Stimulated activated CD4-positive, alpha-beta T cell treated with anti-CD3 and anti-CD28 coated beads, Interleukin-2, amount 100 ng/mL, for 24 hours (primary cell): ENCODE measurements at places on chromosomes 13 and 19.
A peak's percentile ranks its signal among the peaks of the same experiment; 100 is the strongest.

DNA sequence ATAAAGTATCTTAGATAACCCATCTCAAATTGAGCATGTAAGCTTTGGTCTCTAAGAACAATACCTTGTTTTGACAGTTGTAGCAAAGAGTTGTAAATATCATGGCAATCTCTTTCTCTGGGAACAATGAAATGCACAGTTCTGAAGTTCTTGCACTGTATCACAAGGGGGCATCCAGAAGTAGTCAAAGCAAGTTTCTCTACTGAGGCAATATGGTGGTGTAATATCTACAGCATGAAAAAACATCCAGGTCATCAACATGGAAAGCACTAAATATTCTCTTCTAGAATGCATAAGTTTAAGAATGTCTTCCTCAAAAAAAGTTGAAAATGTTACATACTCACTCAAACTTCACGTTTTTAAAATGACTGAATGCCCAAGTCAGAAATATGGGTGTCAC, 19.6 kb downstream of the MTMR6 start:
- DNase-seq = no peak

- no peak for DNase-seq
Observed at GRCh38 chr19:5590151-5590864, 22.6 kb upstream of the TINCR start.

DNA sequence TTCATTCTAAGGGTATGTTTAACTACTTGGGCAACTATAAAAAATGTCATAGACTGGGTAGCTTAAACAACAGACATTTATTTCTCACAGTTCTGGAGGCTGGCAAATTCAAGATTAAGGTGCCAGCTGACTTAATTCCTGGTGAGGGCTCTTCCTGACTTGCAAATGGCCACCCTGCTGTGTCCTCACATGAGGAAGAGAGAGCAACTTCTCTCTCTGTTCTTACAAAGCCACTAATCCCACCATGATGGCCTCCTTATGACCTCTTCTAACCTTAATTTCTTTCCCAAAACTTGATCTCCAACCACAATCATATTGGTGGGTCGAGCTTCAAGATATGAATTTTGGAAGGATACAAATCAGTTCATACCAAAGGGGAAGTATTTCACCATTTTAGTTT, 399.0 kb downstream of the DCT start:
- no peak for DNase-seq

GRCh38 chr13:101053301-101054093, 362.8 kb downstream of the NALCN start:
- DNase-seq = no peak

- DNase-seq = no peak
Observed at GRCh38 chr13:44435919-44436510, 62.4 kb downstream of the SERP2 start.

DNA sequence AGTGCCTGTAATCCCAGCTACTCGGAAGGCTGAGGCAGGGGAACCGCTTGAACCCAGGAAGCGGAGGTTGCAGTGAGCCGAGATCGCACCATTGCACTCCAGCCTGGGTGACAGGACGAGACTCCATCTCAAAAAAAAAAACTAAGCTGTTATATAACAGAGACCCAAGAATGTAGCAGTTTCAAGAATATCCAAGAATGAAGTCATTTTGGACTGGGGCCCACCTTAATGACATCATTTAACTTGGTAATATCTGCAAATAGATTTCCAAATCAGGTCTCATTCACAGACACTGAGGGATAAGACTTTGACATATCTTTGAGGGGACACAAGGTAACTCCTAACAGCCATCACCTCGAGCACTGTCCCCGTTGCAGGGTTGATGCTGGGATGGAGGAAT, 36.5 kb upstream of the MRI1 start:
- DNase-seq = no peak

DNA sequence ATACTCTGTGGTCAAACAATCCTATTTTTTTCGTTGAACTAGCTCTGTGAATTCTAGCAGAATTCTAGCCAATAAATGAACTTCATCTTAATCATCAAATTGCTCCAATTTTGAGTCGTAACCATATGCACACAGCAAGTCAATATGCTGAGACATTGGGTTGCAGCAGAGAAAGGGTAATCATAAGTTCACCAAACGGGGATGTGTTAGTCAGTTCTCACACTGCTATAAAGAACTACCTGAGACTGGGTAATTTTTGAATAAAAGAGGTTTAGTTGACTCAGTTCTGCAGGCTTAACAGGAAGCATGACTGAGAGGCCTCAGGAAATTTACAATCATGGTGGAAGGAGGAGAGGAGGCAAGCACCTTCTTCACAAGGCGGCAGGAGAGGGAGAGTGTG, 67.7 kb upstream of the ABCC4 start:
- no peak for DNase-seq

DNA sequence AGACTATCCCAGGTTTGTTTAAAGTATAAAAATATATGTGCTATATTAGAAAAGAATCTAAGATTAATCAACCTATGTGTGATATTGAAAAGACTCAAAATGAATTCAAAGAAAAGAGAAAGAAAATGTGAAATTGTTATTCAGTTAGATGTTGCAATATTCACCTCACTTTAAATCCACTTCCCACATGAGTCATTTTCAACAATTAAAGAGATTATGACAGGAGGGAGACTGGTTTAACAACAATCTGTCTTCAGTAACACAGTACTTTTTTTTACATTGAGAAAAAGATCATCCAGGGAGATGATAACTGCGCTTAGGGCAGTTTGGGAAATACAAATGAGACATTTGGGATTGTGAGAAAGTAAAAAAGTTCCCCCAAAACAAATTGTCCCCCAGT, 1246.2 kb downstream of the SLITRK1 start:
- no peak for DNase-seq

DNA sequence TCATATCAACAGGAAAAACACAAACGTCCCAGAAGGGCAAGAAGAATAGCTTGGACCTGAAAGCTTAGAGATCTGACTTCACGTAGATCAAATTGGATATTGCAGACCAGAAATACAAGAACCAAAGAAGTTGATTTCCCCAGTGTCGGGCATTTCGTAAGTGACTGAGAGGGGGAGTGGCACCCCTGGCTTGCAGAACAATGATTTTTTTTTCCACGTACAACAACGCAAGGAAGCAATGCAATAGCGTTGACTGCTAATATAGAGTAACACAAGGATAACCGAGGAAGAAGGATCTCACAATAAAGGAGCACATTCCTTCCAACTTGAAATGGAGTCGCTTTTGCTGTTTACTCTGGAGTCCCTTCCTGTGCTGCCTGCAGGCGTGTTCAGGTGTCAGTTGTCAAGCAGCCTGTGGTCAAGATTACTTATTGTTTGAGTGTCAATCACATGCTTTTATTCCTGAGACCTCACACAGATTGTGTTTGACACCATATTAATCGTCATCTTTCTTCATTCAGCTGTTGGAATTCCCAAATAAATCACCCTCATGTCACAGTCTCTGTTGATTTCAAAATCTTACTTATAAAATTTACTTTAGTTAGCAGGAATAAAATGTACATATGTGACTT, 139.4 kb downstream of the FREM2 start:
- no peak for DNase-seq

DNA sequence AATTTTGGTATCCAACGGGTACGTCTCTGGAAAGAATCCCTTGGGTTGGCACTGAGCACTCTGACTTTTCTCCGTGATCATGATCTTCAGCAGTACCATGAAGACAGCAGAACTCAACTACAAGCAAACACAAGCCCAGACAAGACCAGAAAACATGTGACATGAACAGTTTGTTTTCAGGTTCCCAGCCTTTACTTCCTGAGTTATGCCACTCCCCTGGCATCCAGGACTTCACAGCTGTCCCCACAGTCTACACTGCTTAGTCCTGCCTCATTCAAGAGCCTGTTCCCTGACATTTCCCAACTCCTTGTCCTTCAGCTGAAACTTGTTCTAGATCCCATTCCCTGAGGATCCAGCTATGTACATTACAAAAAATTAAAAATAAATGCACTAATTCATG, 4.9 kb upstream of the N4BP2L1 start:
- DNase-seq = no peak

DNA sequence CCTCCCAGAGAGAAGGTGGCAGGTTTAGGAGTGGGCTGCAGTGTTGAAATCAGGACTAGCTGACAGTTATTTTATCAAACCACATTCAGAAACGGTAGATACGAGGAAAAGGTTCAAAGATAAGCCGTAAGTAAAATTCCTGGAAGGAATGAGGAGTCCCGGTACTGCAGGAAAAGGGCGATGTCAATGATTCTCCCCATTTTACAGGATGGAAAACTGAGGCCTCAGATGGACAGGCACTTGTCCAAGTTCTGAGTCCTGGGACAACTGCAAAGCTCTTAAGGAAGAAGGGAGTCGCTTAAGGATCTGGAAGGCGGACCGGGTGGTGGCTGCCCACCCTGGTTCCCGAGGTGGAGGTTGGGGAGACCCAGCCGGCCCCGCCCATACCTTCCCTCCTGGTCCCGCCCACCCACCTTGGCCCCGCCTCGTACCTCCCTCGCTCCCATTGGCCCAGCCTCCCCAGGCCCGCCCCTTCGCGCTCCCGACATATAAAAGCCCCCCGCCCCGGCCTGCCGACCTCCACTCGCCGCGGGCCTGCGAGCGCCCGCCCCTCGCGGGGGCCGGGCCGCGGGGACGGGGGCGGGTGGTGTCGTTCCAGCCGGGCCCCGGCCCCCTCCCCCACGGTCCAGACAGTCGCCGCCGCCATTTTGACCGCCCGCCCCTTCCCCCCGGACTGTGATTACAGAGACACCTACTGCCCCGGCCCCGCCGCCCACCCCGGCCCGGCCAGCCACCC, 603 bp downstream of the RFX1 start:
- peak; percentile 91 for DNase-seq

DNA sequence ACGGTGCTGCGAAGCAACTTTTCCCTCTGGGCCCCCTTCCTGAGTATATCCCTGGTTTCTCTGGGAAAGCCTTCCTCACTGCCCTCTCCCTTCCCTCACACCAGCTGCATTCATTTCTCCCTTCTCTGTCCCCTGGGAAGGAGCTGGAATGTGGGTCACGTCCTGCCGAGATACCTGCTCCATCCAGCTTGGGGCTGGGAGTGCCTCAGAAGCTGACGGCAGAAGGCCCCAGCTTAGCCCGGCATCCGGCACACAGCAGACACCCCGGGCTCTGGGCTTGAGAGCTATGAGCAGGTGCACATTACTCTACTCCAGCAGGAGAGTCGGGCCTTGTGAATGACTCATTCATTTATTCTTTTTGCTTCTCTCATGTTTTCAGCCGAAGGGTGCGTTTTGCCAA, 170.6 kb downstream of the TEX29 start:
- no peak for DNase-seq

DNA sequence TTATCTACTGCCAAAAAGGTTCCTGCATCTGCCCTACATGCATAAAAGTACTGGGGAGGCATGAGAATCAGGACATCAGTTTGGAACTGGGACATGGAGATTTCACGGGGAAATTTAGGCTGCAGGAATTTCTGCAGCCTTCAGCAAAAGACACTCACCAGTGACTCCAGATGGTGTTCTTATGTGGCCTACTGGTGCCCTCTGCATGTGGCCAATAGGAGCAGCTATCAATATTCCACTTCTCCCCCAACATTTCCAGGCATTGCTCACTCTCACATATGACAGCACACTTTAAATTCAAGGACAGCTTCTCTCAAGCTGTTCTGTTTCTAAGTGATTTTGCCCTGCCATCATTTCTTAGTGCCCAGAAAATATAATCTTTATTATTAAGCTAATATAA, 570.5 kb upstream of the ARGLU1 start:
- DNase-seq = no peak

- peak; percentile 15 for DNase-seq
Observed at GRCh38 chr19:53537121-53537520, 824 bp upstream of the ZNF331 start.

DNA sequence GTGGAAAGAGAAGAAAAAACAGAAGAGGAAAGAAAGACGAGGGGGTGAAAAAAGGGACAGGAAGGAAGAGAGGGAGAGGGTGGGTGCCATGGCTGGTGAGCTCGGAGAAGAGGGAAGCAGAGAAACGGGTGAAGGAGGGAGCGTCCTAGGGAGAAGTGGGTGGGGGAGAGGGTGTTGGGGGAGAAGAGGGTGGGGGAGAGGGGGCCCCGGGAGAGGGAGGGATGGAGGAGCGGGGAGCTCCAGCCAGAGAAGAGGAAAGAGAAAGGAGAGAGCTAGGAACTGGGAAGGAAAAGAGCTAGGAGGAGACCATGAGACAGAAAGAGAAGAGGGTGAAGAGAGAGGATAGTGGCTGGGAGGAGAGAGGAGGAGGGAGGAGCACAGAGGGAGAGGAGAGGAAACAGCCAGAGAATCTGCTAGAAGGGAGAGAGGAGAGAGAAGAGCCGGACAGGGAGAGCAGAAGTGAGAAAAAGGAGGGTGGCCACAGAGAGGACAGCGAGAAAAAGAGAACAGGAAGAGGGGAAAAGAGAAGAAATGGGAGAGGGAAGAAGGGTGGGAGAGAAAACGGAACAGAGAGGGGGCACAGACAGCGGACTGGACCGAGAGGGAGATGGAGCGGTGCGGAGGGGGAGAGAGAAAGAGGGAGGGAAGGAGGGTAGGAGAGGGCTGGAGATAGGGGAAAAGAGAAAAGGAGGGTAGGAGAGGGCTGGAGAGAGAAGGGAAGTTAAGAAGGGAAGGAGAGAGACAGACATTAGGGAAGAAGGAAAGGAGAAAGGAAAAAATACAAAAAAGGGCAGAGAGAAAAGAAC, 11.9 kb upstream of the GARIN5A start:
- no peak for DNase-seq

- no peak for DNase-seq
Observed at GRCh38 chr19:35291259-35291658, 702 bp upstream of the MAG start.

DNA sequence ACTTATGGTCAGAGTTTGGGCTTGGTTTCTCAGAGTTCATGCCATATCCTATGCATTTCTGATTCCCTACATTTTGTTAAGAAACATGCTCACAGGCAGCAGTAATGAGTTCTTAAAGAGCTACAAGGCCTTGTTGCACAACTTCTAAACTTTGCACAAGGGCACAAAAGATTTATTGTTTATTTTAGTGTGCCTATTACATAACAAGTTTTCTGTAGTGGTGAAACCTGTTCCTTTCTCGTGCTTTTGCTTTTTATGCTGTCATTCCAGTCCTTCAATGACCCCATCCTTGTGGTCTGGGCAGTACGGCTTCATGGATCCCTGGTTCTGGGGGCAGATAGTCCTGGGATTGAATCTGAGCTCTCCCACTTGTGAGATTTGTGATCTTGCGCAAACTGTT, 17.8 kb downstream of the ZNF507 start:
- no peak for DNase-seq

- DNase-seq = no peak
Observed at GRCh38 chr13:78657699-78658629, 991 bp downstream of the OBI1 start.

- DNase-seq = no peak
Observed at GRCh38 chr19:50703915-50704796, 15.4 kb downstream of the SHANK1 start.

DNA sequence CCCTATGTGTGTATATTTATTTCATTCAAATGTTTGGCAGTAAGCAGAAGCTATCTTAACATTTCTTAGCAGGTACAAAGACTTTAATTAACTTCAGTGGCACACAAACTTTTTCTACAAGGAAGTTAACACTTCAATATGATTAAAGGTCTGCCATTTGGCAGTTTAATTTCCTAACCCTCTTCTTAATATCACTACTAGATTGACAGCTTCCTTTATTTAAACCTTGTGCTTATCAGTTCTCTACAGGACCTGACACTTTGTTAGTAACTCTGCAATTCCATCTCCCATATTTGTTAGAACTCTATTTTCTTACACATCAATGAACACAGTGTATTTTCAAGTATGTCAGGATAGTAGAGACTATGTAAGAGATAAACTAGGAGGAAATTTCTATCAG, 152.4 kb upstream of the ATXN8OS start:
- no peak for DNase-seq

- no peak for DNase-seq
Observed at GRCh38 chr13:98133946-98134345, 8.9 kb upstream of the FARP1 start.
